ENCODE measurements at places on chromosomes 2 and 18.

DNA sequence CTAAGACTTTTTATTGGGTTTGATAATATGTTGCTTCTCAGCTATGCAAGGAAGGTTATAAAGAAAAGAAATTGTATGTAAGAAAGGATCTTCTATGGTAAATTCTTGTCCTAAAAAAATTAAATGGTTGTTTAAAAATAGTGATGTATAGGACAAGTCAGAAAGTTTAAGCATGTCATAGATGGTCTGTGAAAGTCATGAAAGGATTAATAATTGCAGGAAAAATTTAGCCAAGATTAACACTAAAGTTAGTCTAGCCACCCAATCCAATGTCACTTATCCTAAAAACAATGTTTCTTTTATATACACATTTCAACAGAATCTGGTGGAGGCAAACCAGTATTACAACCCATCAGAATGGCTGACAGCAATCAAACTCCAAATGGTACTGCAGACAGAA is 1046.7 kb upstream of the SLC39A10 start:
- no peak for DNase-seq

- DNase-seq = no peak
Observed at GRCh38 chr2:160305081-160305750, 105.1 kb upstream of the ITGB6 start.

DNA sequence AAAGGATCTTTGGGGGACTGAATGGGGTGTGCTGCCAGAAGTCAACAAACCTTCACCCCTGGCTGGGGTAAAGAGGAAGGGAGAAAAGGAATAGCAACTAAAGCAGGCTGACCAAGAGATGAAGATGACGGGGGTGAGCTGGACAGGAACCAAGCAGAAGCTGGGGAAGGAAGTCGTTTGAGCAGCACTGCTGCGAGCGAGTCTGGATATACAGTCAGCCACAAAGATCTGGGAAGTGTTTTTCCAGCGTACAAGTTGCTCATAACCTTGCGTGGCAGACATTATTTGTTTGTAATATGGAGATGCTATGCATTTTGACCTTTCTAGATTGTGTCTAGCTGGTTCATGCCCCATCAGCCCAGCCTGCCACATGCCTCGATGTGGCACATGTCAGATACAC is 71.2 kb downstream of the EIF2AK3 start:
- no peak for DNase-seq

DNA sequence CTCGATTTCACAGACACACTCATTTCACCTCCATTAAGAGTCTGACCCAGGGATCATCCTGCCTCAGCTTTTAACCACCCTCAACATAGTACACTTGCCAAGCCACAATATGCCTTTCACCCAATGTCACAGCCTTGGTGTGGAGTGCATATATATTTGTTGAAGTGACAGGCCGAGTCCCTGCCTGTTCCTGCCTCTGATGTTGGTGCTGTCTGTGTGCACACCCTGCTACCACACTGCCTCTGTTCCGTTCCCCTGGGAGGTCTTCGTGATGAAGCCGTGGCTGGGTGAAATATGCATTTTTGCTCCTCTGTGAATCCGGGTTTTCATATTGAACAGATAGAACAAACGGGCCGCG is 90.3 kb downstream of the RNF144A start:
- no peak for DNase-seq

GRCh38 chr18:20996418-20996817 is 115.2 kb downstream of the ROCK1 start:
- DNase-seq = no peak

GRCh38 chr2:201419057-201419635 is 32.1 kb downstream of the TRAK2 start:
- DNase-seq = no peak

DNA sequence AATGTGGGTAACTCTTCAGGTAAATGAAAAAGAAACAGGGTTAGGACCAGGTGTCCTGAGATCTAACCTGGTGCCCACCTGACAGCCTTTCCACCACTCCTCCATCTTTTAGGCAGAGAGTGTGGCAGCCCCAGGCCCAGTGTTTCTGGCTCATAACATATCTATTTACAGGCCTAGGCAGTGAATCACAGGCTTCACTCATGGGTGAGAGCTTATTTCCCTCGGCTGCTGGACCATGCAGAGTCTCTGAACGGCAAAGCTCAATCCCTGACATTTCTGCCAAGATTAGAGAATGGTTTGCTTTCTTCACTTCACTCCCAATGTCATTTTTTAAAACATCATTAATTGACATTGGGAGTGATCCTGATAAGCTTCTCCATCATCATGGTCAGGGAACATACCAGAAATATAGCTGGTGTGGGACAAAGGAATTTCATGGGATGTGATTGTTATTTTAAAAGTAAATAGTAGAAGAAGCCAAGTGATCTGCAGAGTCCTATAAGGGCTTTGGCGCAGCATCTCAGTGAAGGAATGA is 323.9 kb downstream of the SETBP1 start:
- no peak for DNase-seq

GRCh38 chr2:47903781-47904490 is 2.4 kb downstream of the FBXO11 start:
- DNase-seq = no peak

DNA sequence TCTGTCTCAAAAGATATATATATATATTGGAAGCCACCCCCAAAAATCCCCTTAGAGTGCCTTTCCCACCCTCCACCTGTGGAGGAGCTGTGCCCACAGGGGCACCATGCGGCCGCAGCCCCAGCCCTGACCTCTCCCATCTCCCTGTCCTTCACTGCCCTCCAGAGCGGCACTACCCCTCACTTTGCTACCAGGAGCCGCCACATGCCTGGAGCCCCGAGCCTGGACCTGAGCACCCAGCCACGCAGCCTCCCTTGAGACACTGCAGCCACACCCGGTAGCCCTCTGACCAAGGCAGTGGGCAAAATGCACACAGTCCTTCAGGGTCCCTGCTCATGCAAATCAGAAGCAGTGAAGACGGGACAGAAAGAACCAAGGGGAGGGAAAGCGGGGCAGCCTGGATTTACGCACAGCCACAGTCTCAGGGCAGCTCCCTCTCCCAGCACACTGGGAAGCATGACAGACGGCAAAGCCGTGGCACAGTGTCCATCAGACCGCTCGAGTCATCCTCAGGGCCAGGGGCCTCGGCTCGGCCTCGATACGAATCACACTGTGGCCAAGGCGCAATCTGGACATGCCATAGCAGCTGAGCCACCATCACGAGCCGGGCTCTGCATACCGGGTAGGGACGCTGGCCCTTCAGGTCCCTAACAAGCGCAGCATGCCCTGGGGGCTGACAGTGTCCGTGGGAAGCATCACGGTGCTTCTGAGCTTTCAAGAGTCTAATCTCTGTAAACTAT is 10.1 kb downstream of the HDAC4 start:
- no peak for DNase-seq

Measured in activated CD4-positive, alpha-beta T cell treated with anti-CD3 and anti-CD28 coated beads for 1 hour (primary cell).